ENCODE measurements at places on chromosomes 1 and 21. TPM values are rescaled to one million over a fixed set of nuclear protein-coding genes. Genes with fewer than 3 reads are reported as not detected.

Gene PGLYRP4
- total RNA-seq: not detected

Gene WDR64
- not detected for total RNA-seq

Gene SLAMF7
- total RNA-seq: not detected

Gene IFNLR1
- total RNA-seq: not detected

Gene DNASE2B
- total RNA-seq: not detected

Gene KRTAP6-2
- not detected for total RNA-seq

Gene GIPC2
- total RNA-seq: not detected

Gene ATP1A4
- not detected for total RNA-seq

Gene SLAMF8
- not detected for total RNA-seq

Gene TMEM234
- total RNA-seq: 21.9 TPM

Gene ATPAF1
- 49.4 TPM for total RNA-seq

Gene PGBD5
- total RNA-seq: 0.14 TPM

Gene HMCN1
- 5.5 TPM for total RNA-seq

Gene FCRL5
- not detected for total RNA-seq

Gene KCNJ6
- 0.14 TPM for total RNA-seq

Gene AMIGO1
- total RNA-seq: 0.43 TPM

Gene PROX1
- under 0.01 TPM for total RNA-seq

Gene CELF3
- not detected for total RNA-seq

Gene C1QTNF12
- 0.44 TPM for total RNA-seq

Gene AMY2B
- 1.9 TPM for total RNA-seq

Gene CLEC20A
- not detected for total RNA-seq

Gene LAD1
- total RNA-seq: not detected

Gene FAAH
- total RNA-seq: 0.72 TPM

Gene TNFAIP8L2
- not detected for total RNA-seq

Gene IRF6
- under 0.01 TPM for total RNA-seq

Gene MSH4
- total RNA-seq: not detected

Gene CLCA4
- not detected for total RNA-seq

Gene CYP4Z1
- total RNA-seq: not detected

Gene NAV1
- total RNA-seq: 120 TPM

Gene KCNJ15
- 6.0 TPM for total RNA-seq

Gene S100A3
- total RNA-seq: 2.4 TPM

Gene CFHR4
- not detected for total RNA-seq

Gene TMEM52
- 0.44 TPM for total RNA-seq

Gene LCE1A
- not detected for total RNA-seq

Gene QSOX1
- 210 TPM for total RNA-seq

Gene LRRC7
- total RNA-seq: under 0.01 TPM

All from placental pericyte (primary cell).